GM13976 (cell line): ENCODE measurements at places on chromosomes 16 and 17.

DNA sequence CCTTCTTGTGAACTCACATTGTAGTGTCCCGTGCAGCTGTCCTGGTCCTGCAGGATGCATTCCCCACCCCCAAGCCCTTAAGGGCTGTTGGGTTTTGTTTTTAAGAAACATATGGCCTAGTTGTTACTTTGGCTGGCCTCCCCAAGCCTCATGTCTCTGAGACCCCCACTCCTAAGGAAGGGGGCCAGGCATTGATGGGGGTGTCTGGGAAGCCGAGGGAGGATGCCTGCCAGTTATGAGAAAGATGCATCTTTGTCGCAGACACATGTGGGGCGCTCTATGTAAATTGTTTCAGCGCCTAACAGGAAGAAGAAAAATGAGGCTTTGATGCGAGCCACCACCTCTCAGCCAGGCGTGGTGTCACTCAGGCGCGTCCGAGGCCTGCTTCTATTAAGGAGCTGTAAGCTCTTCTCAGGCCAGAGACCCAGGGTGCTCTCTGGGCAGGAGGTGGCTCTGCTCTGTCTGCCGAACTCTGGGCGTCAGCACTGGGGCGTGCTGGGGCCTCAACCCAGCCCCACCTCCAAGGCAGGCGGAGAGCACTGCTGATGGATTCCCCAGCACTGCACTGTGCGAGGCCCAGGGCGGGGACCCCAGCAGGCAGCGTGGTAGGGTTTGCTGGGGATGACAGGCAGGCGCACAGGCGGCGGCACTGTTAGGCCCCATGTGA, 70.6 kb downstream of the SREBF1 start:
- DNase-seq: peak; percentile 82

DNA sequence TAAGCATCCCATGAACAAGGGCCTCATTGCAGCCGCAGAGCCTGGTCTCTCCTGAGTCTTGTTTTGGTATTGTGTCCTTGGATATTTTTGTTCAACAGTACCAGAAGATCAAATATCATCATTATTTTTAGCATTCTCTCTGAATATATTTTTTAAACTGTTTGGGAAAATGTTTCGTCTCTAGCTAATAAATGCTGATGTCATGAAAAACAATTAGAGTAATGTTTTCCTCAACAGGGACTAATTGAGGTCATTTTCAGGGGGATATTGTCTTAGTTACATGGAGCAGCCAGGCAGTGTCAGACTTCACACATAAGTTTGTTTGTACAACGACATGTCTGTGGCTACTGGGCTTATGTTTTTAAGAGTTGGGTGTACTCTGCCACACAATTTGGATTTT, 805.3 kb upstream of the SOX9 start:
- DNase-seq: no peak

DNA sequence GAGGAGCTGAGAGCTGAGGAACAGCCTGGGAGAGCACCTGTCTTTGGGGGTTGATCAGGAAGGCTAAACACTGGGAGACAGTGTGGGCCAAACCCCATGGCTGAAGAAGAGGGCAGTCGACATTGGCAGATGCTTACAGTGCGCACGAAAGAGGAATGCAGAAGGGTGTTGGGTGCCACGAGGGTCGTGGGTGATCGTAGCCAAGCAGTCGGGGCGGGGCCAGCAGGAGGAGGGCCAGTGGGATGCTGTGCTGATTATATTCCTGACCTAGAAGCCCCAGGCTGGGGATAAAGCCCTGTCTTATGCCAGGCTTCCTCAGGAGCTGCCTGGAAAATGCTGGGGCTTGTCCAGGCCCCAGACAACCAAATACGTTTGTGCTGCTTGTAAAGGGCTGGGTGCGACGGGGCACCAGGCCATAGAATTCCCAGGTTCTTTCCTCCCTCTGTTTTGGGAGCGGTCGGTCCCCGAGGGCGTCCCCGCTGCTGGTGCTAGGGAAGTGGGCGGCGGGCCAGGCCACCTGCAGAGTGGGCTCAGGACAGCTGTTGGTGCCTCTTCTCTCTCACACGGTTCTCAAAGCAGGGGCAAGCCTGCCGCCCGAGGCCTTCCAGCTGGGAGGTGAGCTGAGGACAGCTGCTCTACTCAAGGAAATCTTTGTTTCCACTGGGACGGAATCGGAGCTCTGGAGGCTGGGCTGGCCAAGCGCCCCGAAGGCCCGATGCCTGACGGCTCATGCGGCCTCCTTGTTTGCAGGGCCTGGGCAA, 10.0 kb downstream of the C1QTNF1 start:
- no peak for DNase-seq

DNA sequence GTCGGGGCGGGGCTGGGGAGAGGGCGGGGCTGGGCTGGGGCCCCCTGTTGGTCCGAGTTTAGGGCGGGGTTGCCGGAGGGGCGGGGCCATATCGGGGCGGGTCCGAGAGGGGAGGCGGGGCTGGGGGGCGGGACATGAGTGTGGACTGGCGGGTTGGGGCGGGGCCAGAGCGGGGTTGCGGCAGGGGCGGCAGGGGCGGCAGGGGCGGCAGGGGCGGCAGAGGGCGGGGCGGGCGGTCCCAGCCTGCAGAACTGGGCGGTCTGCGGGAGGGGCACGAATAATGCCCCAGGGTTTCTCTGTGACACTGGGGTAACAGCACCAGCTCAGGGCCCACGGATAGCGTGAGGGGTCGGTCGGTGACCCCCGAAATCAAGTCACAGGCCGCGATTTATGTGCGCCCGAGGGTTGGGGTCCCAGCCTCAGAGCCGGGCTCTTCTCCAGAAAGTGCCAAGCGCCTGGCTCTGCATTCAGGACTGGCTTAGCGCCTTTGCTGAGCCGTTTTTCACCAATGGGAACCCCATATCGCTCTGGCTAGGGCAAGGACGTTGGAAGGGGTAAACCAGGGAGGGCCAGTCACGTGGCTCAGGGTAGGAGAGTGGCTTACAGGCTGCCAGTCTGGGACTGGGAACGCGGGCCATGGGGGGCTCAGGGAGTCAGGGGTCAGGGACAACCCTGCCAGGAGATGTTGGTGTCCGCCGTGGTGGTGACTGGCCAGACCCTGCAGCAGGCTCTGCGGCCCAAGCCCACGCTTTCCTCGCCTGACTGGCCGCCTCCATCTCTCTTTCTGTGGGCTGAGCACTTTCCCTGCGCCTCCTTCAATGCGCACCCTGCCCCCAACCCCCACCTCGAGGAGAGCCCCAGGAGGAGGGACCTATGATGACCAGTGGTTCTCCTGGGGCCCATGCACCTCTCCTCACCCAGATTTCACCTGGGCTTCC, 1.2 kb upstream of the METTL26 start:
- peak; percentile 100 for DNase-seq

GRCh38 chr17:8473451-8474192, 37.9 kb downstream of the NDEL1 start:
- peak; percentile 8 for DNase-seq

DNA sequence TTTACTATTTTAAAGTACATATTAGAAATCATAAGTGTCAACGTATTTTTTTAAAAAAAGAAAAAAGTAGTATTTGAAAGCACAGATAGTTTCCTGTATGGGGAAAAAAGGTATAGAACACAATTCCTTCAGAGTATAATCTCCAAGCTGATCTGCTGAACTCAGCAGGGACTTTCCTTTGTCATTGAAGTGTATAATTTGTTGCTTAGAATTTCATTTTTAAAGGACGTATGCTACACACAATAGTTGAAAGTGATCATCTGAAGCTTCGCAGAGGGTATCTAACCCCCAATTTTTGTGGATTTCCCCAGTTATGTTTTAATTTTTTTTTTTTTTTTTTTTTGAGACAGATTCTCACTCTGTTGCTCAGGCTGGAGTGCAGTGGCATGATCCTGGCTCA, 20.2 kb upstream of the MAPT start:
- DNase-seq: no peak
